Smooth muscle cell of the brain vasculature (primary cell): ENCODE measurements at places on chromosomes 5 and 9.

GRCh38 chr5:140011297-140011802 is 31.7 kb downstream of the NRG2 start:
- no peak for DNase-seq

- DNase-seq, result no peak
These were observed 421.3 kb downstream of the CETN3 start for GRCh38 chr5:89988129-89988810.

DNA sequence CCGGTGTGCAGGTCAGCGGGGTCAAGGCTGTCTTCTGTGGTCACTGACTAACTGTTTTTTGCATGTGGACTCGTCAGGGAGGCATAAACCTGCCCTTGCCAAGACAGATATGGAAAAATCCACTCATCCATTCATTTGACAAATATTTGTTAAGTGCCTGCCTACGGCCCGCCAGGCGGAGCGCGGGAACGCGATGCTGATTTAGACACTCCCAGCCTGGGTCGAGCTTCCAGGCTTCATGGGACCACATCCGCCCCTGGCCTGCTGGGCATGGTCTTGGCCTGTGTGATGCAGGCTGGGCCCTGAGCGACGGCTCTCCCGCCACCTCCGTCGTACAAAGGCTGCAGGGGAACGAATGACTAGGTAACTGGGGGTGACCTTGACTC is 18.1 kb downstream of the MYMK start:
- DNase-seq, result no peak

GRCh38 chr5:168530621-168531150 is 1.6 kb downstream of the FBLL1 start:
- DNase-seq, result no peak

DNA sequence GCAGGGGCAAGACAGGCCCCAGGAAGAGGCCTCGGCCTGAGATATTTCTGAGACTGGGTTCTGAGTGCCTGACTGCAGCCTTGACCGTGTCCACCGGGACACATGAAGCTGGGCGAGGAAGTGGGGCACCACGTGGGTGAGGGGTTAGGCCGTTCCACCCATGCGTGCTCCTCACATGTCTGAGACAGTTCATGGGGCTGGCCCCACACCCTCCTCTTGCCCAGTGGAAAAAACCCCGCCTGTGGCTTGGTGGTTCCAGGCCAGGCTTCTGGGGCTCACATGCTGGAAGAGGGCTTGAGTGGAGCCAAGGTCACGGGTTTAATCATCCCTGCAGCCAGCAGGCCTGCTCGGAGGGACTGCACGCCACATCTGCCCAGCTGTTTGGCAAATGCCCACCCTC is 11.4 kb downstream of the HMCN2 start:
- no peak for DNase-seq

DNA sequence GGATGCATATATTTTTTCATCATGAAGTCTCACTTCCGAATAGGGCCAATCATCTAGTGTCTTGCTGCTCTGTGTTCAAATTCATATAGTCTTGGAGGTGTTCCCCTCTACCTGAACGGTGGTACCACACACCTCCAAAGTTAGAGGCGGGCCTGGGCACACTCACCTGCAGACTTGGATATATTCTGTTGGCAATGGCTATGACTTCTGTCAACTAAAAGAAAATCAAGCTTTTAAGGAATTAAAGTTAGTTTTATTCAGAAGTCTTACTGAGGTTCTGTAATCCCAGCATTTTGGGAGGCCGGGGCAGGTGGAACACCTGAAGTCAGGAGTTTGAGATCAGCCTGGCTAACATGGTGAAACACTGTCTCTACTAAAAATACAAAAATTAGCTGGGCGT is 2.6 kb upstream of the NIPAL4 start:
- no peak for DNase-seq

GRCh38 chr9:133788819-133789717 is 50.9 kb upstream of the SARDH start:
- DNase-seq, result no peak

- no peak for DNase-seq
These were observed 23.5 kb upstream of the CARTPT start for GRCh38 chr5:71695595-71695994.

- no peak for DNase-seq
These were observed 325.6 kb upstream of the TLE4 start for GRCh38 chr9:79246170-79246569.

DNA sequence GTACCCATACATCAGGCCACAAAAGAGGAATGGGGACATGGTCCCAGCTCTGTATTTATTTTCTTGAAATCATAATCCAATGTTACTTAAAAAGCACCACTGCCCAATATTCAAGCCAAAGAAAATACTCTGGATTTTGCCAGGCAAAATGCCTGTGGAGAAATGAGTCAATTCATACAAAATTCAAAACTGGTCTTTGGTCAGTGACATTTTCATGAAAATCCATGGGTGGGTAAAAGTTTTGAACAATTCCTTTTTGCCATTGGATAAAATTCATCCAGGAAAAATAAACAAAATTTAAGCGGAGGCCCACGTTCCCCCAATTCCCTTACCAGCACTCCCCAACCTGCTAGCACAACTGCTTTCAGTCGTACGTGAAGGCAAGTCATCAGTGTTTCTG is 186.2 kb downstream of the GLIS3 start:
- DNase-seq, result no peak

DNA sequence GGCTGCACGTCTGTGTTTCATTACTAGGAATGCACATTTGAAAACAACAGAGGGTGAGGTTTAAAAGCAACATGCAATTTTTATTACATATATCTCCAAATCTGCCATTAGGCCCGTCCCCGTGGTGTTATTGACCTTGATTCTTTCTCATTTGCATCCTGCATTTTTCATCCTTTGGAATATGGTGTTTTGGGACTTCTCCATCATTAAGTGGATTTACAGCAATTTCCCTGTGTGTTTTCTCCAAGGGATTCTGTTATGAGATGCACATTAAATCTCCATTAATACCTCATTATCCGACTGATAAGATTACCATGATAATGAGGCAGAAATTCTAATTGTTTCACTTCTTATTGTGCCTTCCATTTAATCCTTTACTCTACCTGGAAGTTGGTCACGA is 117.6 kb downstream of the GAPVD1 start:
- DNase-seq, result no peak

DNA sequence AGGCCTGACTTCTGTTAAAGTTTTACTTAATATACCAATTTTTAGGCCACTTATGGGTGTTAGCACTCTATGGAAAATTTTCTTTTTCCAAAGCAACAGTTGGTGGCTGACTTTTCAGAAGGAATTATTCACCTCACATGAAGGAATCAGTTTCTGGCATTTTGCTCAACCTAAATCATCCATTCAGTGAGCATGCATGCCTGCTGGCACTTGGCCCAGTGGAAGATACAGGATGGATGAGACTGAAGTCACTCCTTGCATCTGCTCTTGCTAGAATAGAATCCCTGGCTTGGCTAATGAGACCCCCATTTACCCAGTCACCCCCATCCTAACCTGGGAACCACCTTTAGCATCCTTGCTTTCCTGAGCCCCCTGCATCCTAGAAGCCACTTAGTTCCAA is 131.7 kb downstream of the WDR41 start:
- no peak for DNase-seq

DNA sequence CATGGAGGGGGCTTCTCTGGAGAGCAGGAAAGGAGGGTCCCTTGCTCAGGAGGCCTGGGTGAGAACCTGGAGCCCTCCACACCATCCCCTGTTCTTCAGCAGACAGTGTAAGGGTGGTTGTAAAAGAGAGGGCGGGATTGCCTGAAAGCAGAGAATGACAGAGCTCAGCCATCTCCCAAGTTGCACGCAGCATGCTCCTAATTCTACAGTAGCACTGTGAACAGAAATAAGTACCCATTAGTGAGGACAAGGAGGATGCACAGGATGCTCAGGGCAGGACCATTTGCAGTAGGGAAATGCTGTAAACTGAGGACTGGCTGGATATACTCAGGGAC is 8.4 kb downstream of the CCDC69 start:
- DNase-seq, result no peak

GRCh38 chr5:124602925-124603650 is 143.4 kb downstream of the ZNF608 start:
- DNase-seq, result no peak

DNA sequence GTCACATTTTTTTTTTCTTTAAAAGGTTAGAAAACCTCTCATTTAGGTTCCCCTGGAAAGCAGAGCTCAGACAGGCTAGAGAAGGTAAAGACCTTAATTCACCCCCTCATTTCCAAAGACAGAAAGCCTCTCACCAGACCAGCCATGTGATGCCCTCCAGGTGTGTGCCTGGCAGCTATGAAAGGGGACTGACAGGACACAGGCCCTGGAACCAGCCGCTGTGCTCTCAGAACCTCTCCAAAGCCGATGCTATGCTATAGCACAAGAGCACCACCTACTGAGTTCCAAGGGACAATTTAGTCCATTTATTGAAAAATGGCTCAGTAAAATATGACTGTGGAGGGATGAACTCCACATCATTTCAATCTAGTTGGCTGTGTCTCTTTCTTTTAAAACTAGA is 48.8 kb downstream of the FANCC start:
- DNase-seq, result no peak

GRCh38 chr5:39555788-39556187 is 131.0 kb upstream of the DAB2 start:
- no peak for DNase-seq

GRCh38 chr9:133897675-133898074 is 94.4 kb downstream of the VAV2 start:
- DNase-seq, result no peak

GRCh38 chr9:115086461-115086860 is 31.5 kb downstream of the TNC start:
- no peak for DNase-seq

DNA sequence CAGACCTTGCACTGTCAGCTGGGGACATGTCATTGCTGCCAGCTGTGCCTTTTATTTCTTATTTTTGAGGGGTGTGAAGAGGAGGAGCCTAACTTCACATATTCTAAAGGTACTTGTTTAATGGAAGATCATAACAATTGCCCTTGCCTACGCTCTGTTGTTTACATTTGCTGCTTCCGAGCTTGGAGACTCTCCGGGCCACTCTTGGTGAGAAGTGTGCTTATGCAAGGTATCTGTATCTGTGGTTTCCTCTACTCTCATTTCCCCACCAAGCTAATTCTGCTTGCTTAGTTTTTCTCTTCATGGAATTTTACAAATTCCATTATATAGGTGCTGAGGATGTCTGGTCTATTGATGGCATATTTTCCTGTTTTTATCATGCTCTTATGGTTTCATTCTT is 105.3 kb downstream of the RASGRF2 start:
- no peak for DNase-seq

DNA sequence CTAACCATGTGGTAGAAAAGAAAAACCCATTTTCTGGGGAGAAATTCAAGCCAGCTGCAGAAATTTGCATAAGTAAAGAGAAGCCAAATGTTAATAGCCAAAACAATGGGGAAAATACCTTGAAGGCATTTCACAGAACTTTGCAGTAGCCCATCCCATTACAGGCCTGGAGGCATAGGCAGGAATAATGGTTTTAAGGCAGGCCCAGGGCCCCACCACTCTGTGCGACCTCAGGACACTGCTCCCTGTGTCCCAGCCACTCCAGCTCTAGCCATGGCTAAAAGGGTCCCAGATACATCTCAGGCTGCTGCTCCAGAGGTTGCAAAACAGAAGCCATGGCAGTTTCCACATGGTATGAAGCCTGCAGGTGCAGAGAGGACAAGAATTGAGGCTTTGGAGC is 253.3 kb downstream of the CTNND2 start:
- DNase-seq, result no peak

DNA sequence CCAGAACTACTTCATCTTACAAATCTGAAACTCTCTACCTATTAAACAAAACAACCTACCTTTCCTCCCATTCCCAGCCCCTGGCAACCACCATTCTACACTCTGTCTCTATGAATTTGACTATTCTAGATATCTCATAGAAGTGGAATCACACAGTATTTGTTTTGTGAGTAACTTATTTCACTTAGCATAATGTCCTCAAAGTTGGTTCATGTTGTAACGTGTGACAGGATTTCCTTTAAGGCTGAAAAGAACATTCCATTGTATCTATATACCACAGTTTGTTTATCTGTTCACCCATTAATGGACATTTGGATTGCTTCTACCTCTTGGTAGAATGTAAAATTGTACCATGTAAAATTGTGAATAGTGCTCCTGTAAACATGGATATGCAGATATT is 70.1 kb upstream of the NXNL2 start:
- no peak for DNase-seq

DNA sequence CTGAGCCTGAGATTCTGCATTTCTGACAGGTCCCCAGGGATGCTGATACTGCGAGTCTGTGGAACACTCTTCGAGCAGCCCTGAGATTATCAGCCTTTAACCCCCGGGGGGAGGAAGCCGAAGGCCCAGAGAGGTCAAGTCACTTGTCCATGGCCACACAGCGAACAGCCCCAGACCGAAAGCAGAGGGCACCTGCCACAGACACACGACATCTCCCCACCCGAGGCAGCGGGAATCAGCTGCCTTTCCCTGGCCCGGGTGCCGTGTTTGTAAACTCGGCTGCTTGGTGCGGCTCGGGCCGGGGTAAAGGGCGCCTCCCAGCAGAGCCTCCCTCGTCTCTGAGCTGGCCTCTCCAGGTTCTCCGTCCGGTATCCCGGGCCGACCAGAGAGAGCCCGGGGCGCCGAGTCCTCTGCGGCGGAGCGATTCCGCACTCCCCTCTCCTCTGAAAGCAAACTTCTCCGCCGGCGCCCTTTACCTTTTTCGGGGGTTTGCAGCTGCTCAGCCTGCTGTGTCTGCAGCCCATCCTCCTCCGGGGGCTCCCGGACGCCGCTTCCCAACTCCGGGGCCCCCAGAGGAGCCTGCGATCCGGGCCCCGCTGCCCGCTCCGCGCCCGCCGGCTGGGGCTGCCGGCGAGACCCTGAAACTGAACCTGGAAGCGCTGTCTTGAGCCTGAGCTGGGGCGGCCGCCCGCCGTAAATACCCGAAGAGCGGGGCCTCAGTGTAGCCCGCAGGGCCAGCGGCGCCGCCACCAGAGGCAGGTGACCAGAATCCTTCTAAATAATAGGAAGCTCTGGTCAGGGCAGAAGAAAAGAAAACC is at the start of gene CCDC69:
TSS of gene CCDC69 (minus strand) at position 646 of the 818 bp plus-strand sequence. CDS start at position 524, 122 bp downstream.
- peak; percentile 21 for DNase-seq

- DNase-seq, result no peak
These were observed 27.1 kb downstream of the CD14 start for GRCh38 chr5:140605879-140606278.

GRCh38 chr9:109244179-109245132 is 76.4 kb downstream of the EPB41L4B start:
- no peak for DNase-seq

GRCh38 chr5:13704396-13704795 is 240.1 kb downstream of the DNAH5 start:
- DNase-seq, result no peak
